CD4-positive, alpha-beta T cell treated with Interleukin-10 for 1 hour (primary cell): ENCODE measurements at places on chromosomes 6 and 20.

- peak; percentile 22 for DNase-seq
Measured at GRCh38 chr20:50450881-50451752, 59.1 kb upstream of the PTPN1 start.

- DNase-seq, result no peak
Measured at GRCh38 chr6:4398791-4399190, 263.4 kb upstream of the ECI2 start.

GRCh38 chr6:155974811-155975323, 519.2 kb upstream of the NOX3 start:
- no peak for DNase-seq

- no peak for DNase-seq
Measured at GRCh38 chr6:99761711-99762110, 155.1 kb downstream of the PRDM13 start.

DNA sequence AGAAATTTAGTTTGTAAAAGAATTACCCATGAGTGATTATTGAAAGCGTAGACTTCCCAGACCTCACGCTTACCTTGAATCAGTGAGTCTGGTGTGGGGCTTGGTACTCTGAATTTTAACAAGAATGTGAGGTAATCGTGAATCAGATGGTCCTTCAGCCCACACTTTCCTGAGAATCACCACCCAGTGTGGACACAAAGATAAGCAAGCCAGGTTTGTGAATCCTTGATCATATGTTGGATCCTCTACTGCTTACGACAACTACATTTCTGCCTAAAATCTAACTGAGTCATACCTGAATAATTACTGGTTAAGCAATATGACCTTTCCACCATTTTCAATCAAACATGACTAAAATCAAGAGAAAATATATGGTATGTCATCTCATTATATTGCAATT, 589.3 kb downstream of the TFAP2A start:
- no peak for DNase-seq

DNA sequence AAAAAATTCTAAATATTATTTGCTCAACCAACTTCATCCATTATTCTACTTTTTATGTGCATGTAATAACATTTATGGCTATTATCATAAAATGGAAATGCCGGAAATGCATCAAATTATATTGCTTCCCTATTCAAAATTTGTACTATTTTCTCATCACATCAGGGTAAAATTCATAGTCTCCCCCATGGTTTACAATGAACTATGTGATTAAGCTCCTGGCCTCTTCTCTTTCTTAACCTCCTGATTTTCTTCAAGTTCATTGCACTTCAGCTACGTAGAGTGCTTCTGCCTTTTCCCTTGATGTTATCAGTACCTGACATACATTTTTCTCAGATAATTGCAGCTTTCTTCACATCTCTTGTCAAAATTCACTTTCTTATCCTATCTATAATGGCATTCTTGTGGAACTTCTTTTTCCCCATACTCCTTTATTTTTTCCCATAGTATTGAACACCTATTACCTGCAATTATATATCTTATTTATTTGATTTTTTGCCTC, 699.1 kb upstream of the ADGRB3 start:
- DNase-seq, result no peak

DNA sequence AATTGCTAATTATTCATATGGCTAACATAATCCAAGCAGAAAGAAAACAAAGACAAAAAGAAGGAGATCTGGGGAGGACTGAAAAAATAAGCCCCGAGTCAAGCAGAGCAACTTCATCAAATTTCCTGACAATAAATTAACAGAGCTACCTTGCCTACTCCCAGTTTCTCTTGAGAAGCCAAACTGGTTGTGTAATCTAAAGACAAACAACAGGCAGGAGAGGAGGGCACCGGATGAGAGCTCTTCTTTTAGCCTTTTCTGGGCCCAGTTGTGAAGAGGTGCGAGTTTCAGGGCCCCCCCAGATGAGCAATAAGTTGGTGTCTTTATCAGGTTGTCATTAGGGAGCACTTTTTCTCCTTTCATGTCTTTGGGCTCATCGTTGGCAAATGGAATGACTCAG, 197.1 kb upstream of the PCSK2 start:
- DNase-seq, result no peak

DNA sequence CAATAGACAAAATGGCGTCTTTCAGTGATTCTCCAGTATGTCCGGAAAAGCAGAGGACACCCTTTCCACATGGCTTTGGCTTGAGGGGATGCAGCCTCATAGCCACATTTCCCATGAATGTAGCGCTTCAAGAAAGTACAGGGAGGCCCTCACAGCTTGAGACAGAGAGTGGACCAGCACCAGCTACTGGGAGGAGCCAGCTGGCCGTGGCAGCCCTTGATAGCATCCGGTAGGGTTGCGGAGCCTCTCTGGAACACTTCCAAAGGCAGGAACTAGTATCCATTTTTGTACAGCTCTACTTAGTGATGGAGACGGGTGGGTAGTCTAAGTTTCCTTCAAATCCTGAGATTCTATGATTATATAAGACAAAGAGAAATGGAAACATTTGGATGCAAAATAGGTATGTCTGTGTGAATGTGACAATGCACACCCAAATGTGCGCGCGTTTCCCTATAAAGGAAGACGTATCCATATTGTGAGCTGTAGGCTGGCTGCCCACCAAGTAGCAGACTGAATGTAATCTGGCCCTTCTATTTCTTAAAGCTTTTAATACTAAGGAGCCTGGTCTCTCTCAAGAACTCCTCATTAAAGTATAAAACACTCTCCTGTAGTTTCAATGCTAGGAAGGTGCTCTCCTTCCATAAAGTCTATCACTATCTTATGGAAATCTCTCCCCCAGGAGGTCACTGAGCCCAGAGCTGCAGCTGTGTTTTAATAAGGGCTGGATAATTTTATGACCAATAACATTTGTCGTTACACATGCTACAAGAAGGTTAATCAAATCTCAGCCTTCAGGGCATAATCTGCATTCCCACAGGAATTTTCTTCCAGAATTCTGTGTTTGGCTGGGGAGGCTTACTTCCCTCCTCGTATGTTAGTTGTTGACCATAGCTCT, 74.0 kb downstream of the SOBP start:
- no peak for DNase-seq

- no peak for DNase-seq
Measured at GRCh38 chr6:166162599-166163342, 4.9 kb downstream of the TBXT start.

- peak; percentile 16 for DNase-seq
Measured at GRCh38 chr6:152625213-152625612, 11.9 kb downstream of the SYNE1 start.

GRCh38 chr20:56711018-56711417, 81.9 kb downstream of the TFAP2C start:
- no peak for DNase-seq

DNA sequence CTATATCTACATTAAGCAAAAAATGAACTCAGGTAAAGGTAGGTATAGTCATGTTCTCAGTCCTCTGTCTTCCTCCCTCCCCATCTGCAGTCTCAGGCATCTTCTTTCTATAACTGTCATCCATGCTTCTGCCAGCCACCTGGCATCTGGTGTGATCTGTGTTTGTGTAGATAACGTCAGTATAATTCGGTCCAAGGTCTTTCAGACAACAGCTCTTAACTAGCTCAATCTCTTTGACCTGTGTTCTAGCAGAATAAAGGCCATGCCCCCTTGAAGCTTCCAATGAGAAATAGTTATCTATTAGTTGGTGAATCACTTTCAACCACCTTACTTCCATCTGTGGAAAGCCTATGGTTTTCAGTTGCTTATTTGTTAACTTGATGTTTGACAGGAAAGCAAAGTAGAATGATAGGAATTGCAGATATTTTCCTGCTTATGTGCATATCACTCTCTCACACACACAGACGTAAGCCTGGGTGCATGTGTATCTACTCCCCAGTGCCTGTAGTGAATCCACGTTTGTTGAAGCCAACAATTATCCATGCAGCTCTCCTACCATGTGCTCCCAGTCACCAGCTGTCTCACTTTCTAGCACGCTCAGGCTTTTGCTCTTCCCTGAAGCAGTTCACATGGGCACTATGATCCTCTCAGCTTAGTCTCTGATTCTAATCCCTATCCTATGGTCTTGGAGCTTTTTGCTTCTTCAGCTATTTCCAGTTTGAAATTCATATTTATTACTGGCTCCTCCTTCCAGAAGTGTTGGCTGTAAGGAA, 433.7 kb upstream of the MANEA start:
- DNase-seq, result no peak

GRCh38 chr6:137915790-137916189, 48.7 kb downstream of the TNFAIP3 start:
- DNase-seq, result no peak
